ENCODE measurements at places on chromosomes 5 and 9.
A peak's percentile ranks its signal among the peaks of the same experiment; 100 is the strongest.

GRCh38 chr9:5684101-5684500 lies 55.2 kb downstream of the RIC1 start:
- no peak for DNase-seq

GRCh38 chr5:34538026-34538672 lies 118.0 kb upstream of the RAI14 start:
- no peak for DNase-seq

DNA sequence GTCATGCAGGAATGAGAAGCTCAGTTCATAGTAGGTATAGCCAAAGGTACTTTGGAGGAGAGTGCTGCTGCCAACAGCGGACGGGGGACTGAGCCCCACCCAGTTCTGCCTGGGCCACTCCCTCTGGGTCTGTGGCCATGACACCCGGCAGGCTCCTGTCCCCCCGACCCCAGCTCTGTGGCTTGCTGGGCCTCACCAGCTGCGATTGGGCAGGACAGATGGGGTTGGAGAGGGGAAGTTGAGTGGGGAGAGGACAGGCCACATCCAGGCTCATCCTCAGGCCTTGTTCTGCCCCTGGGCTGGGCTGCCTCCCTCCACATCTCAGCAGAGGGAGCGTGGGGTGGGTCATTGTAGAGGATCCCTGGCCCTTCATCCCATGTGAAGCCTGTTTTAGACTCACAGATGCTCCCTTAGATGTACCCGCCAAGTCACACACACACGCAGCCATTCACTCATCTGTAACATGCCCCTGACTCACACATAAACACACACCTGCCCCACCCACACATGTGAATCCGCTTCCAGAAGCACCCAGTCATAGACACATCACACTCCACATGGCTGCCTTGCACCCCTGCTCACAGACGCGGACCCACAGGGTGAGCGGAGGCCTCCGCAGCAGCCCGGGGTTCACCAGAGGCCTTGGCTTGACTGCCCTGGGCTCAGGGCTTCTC lies 48.8 kb downstream of the NTNG2 start:
- no peak for DNase-seq

DNA sequence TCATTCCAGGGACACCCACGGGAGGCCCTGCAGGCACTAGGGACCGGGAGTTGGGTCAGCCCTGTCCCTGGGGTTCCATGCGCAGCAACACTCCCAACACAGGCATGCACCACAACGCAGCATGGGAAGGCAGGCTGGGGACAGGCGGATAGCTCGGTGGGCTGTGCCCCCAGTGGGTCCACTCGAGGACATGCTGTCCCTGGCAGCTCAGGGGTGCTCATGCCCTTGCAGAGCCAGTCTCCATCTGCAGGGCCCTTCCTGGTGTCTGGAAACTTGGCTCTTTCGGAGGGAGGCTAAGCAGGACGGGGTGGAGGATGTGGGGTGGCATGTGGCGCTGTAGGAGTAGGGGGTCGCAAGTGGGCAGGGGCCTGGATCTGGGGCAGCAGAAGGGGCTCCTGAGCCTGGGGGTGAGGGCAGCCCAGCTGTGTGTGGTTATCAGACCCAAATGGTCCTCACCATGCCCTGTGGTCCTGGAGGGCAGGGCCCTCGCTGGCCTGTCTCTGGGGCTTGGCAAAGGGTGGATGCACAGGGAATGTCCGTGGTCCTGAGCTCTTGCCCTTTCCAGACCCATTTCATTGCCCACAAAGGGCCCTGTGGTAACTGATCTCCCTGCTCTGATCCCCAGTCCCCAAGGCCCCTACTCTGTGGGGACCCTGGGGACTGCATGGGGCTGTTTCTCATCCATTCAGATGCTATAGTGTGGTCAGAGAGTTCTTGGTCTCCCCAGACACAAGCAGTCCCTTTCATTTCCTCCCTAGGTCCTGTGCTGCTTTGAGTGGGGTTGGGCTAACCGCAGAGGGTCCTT lies 90.3 kb upstream of the PHYKPL start:
- no peak for DNase-seq

GRCh38 chr9:81035601-81036000 lies 653.7 kb downstream of the TLE1 start:
- no peak for DNase-seq

- no peak for DNase-seq
These were observed 12.9 kb upstream of the MSMP start for GRCh38 chr9:35766997-35767396.

DNA sequence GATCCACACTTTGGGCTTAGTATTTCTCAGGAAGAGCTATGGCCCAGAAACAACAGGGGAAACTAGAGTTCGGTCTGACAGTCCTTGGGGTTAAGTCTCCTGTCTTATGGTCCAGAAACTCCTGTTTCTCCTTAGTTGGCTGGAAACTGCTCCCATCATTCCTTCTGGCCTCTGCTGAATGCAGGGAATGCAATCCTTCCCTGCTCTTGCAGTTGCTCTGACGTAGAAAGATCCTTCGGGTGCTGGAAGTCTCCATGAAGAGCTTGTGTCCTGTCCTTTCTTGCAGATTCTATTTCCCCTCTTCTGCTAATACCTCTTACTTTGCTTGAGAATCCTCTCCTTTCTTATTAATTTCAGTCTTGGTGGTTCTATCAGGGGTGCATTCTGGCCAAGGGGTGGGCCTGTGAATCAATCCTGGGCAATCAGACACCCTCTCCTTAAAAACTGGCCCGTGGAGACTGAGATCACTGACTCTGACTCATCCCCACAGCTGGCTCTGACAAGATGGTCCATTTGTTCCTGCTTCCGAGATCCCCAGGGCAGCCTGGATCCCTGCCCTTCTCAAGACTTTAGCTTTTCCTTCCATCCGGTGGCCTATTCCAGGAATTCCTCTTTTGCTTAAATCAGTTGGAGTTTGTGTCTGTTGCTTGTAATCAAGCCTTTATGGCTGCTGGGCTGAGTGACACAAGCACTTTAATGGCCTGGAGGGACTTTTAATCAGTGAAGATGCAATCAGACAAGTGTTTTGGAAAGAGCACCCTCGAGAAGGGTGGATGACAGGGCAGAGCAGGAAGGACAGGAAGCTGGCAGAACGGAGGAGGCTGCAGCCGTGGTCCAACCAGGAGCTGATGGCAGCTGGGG lies 23.7 kb downstream of the PTGS1 start:
- no peak for DNase-seq

- no peak for DNase-seq
These were observed 10.0 kb downstream of the MAP3K1 start for GRCh38 chr5:56825222-56825824.

DNA sequence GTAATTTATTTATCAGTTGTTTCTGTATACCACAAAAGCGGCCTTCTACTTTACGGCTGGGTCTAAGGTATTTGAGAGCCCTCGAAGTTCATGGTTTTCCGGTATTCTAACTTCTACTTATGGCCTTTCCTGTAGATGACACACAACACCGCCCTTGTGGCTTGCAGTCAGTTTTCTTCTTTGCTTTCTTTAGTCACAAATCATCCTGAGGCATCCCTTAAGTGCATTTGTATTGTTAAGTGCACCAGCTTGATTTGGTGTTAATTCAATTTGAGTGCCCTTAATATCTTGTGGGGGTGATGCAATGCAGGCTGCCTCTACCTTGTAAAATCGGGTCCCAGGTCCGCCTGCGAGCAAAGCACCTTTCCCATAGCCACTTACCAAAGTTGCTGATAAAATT lies 511.9 kb downstream of the CCDC171 start:
- DNase-seq = no peak

DNA sequence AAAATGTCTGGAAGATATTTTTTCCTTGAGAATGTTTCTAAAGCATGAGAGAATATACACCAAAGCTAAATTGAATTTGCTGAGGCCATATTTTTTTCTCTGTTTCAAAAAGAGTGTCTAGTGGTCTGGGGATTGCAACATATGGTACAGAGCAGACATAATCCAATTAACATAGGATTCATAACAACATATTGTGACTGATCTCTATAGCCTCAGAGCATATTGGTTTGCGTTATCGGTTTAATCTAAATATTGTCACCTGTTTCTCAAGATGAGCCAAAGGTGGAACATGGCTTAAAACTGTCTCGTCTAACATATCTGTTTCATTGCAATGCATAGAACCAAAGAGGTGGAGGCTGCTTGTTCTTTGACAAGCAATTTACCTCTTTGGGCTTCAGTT lies 3.9 kb downstream of the PPP3R2 start:
- DNase-seq = no peak

- peak; percentile 49 for DNase-seq
These were observed 23.4 kb downstream of the PAM start for GRCh38 chr5:102778478-102778877.

DNA sequence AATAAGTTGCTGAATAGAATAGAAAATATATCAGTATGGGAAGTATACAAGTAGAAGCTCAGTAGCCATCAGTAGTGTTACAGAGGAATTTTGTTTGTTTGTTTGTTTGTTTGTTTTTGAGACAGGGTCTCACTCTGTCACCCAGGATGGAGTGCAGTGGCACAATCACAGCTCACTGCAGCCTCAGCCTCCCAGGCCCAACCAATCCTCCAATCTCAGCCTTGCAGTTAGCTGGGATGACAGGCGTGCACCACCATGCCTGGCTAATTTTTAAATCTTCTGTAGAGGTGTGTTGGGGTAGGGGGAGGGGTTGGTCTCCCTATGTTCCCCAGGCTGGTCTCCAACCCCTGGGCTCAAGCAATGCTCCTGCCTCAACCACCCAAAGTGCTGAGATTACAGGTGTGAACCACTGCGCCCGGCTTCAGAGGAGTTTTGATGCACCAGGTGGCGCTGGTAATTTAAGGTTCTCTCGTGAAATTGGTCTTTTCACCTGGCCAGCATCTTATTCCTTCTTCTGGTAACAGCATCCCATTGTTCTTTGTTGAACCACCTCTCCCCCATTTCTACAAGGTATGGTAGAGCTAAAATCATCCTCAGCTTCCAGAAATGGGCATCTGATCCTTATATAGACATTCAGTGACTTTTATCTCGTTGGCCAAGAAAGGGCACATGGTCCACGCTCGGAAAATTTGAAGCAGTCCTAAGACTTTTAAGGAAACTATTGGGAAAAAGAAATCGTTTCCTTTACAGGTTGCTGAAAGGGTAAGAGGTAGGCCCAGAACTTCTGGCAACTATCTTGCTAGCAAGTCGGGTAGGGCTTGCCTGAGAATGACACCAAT lies 157.1 kb downstream of the ARRDC3 start:
- no peak for DNase-seq

DNA sequence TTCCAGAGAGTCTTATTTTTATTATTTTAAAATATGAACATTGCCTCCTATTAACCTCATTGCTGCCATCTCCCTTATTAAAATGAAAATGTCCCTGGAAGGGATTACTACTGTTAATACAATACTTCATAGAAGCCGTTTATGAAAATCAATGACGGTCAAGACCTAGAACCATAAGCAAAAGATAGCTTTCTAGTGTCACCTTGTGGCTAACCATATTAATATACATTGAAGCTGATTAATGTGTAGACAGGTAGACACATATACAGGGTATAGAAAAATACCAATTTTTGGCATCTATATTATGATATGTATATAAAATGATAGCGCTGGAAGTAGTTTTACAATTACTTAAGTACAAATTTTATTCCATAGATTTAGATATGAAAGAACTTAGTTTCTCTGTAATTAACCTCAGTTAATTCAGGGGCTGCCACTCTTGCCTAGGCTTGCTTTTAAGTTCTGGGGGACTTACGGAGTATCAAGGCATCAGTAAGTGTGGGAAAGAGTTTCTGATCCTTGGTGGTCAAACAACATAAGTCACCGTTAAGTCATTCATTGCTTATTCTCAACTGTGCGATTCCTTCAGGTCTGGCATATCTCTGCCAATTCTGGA lies 2.5 kb upstream of the YTHDC2 start:
- DNase-seq = no peak

- no peak for DNase-seq
These were observed 981.7 kb downstream of the NR2F1-AS1 start for GRCh38 chr5:92599217-92599810.

DNA sequence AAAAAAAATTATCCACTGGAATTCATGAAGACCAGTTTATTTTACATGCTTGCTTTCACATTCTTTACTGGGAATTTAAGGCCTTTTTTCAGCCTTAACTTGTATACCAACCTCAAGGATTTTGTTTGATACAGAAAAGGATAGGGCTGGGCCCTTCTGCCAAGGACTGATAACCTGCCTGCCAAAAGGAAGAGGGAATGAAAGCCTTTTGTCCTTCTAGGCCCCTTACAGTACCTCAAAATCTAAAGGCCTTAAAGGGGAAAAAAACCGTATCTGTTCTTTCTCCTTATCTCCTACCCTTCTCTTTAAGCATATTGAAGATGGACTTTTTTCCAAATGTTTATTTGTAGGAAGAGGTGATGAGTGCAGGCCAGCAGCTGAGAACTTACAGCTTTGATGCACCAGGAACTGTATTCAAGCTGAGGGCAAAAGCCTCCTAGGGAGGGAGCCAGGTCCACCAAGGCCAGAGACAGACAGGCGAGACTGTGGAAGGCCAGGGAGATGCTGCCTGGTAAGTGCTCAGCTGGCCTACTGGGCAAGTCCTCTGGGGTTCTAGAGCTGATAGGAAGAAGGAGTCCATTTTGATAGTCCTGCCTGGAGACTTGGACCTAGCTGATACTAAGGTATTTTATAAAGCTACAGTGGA lies 31.8 kb downstream of the FAXDC2 start:
- DNase-seq = no peak

GRCh38 chr9:115524453-115525059 lies 406.6 kb upstream of the TNC start:
- DNase-seq = no peak

- no peak for DNase-seq
These were observed 171.8 kb upstream of the PITX1 start for GRCh38 chr5:135205632-135206349.

DNA sequence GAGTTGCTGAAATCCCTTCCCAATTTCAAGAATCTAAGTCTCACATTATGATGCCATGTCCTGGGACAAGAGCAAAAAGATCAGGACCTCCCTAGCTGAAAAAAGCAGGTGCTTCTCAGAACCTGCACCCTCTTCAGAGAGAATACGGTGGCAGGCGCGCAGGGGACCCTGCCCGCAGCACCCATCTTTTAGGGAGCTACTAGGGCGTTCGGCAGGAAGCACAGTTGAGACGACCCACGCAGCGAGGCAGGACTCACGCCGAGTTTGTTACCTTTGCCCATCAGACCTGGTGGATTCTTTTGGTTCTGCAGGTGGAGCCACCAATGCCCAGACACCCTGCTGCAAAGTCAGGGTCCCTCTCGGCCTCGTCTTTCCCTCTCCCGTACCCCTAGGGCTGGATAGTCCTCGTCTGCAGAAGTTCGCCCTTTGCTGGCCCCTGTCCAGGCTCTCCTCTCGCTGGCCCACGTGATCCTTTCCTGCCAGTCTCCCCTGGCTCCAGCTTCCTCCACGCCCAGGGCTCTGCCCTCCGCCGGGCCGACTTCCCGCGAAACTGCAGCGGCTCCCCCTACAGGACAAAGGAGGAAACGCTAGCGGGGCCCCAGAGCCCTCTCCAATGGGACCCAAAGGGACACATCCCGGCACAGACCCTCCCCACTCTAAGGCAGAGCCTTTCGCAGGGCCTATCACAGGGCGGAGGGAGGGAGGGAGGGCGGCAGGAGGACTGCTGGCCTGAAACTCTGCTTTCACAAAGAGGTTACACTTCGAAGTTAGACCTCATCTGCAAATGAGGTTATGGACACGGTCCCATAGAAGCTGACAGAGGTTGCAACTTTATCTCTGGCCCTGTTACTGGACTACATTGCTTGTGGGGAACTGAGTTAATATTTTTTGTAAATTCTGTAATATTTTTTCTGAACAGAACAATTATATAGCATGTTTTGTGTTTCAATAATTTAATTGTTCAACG lies 28.8 kb downstream of the TMEM174 start:
- no peak for DNase-seq

GRCh38 chr9:107188376-107188775 lies 94.7 kb upstream of the RAD23B start:
- no peak for DNase-seq

Data from AG04449 (cell line).